ENCODE measurements at places on chromosomes 7 and 10.

- peak; percentile 98 for DNase-seq
Measured at GRCh38 chr7:20199015-20199737, 18.0 kb downstream of the MACC1 start.

DNA sequence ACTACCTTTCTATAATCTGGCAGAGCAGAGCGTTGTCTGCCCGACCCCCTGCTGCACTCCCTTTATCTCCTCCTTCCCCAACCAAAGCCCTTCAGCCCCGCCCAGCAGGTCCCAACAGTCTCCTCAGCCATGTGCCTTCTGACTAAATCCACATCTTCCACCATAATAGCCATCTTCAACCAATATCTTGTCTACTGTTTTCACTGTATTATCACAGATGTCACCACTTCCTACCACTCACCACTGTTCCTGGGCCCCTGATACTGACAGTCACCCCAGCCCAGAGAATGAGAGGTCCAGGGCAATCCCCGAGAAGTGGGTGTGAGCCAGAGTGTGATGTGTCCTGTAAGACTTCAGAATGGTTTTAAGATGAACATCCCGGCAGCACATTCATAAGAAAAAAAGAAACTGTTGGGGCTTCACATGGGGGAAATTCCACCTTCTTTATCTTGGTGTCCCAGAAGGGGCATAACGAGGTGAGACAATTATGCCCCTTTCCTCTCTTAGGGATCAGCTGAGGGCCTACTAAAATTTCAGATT lies 25.3 kb downstream of the CCDC6 start:
- DNase-seq, result no peak

GRCh38 chr7:131384286-131384635 lies 56.6 kb downstream of the MKLN1 start:
- DNase-seq, result no peak

DNA sequence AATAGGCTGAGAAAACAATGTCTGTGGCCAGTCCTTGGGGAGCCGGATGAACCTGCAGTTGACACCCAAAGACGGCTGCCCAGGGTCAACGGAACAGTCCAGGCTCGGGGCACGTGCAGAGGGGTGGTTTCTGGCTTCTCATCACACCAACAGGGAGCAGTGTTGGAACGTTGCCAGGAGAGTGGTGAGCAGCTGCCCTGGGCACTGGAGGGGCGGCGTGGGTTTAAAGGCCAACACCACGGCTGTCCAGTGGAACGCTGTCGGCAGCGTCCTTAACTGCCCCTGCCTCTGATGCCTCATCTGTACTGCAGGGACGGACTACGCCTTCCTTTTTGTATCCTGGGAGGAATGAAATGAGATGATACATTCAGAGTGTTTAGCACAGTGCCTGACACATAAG lies 19.8 kb downstream of the JCAD start:
- no peak for DNase-seq

DNA sequence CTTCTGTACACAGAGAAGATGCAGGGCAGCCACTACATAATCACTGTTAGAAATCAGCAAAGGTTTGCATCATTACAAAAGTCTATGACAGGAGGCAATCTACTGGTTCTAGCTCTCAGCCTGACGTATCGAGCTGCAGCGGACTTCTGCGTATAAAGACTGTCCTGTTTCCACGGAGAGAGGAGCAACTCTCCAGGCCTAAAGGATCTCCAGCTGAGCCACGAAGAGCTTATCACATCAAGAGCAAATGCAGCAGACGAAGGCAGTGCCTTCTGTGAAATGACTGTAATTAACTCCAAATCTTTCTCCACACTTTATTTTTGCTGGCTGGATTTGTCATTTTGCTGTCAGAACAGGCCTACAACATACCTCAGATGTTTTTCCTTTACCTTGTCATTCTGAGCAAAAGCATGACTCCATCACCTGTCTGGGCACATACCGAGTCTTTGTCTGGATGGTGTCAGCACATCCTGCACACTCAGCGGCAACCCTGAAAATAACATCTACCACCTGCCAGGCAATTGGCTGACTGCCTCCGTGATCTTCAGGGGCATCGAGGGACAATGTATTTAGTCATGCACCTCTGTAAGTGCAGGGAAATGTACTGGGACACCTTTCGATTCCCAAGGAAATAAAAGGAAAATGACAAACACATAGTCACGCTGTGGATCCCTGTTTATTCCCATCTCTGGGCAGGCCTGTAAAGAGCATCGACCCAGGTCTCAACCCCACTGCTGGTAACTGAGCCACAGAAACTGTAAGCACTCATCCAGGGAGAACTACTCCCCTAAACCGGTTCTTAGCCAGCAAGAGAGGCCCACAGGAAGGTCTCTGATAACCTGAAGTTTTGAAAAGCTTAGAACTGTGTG lies 26.3 kb upstream of the SH3PXD2A start:
- no peak for DNase-seq

- DNase-seq, result no peak
Measured at GRCh38 chr7:142161921-142162320, 50.4 kb downstream of the MGAM2 start.

GRCh38 chr7:105799006-105799405 lies 77.4 kb downstream of the ATXN7L1 start:
- no peak for DNase-seq

- DNase-seq, result no peak
Measured at GRCh38 chr7:68148440-68148839, 1151.8 kb downstream of the TYW1 start.

DNA sequence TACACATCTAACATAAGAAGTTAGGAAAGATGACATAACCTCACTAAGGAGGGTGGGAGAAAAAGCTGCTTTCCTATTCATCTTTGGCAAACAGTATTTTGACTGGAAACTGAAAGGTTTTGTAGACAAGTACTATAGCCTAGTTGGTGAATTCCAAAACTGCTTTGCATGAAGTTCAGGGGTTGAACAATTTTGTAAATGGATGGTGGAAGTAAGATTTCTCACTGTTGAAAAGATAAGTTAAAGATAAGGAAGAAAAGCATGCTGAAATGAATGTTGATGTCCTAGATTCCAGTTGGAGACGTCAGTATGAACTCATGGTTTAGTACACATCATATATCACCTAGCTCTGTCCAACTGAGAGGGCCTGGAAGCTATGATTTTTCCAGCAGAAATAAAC lies 159.1 kb upstream of the FEZF1 start:
- no peak for DNase-seq

- DNase-seq, result no peak
Measured at GRCh38 chr10:14180911-14181566, 149.7 kb downstream of the FRMD4A start.

DNA sequence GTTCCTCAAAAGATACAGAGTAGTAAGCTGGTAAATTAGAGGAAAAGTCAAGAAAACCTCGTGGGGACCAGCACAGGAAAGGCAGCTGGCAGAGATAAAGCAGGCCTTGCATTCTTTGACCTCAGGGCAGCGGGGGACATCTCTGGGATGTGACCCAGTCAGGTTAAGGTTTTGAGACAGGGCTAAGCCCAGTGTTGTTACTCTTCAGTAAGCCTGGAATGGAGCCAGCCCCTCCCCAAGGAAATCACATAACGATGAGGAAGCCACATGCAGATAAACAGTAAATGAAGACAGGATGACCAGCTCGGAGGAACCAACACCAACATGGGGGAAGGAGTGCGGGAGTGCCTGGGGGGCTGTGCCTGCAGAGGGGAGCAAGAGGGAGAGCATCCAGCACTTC lies 99.6 kb downstream of the JAZF1 start:
- no peak for DNase-seq

DNA sequence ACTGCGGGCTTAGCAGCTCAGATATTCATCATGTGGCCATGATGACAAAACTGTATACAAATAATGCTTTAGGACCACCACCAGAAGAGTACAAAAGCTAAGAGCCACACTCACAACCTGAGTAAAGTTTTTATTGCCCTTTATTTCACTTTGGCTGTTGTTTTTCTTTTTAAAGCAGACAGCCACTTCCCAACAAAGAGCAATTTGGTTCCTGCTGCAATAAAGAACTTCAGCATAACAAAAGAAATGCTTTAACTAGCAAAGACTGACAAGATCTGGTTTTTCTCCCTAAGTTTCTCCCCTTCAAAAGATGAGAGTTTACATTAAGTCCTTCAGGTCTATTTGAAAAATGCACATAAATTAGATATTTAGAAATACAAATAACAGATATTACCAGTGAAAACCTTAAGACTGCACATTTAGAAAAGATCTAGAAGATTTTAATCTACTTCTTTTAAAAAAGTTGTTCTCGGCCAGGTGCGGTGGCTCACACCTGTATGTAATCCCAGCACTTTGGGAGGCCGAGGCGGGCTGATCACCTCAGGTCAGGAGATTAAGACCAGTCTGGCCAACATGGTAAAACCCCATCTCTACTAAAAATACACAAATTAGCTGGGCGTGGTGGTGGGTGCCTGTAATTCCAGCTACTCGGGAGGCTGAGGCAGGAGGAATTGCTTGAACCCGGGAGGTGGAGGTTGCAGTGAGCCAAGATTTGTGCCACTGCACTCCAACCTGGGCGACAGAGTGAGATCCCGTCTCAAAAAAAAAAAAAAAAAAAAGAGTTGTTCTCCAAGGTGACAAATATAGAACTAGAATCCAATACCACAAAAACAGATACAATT lies 59.4 kb downstream of the WAPL start:
- DNase-seq, result no peak

DNA sequence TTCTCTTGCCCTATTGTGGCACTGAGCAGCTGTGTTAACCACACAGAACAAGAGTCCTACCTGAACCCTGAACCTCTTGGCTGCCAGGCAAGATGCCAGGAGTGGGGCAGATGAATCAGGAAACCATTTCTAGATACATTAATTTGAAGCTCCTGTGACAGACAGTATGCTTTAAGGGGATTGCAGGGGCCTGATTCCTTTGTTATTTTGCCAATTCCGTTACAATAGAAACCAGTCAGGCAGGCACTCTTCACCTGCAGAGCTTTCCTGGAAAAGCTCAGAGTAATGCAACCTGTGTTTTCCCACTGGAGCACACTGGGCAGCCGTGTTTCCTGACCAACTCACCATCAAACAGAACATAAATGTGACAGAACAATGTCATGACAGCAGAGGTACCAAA lies 233.1 kb downstream of the BMPER start:
- no peak for DNase-seq

DNA sequence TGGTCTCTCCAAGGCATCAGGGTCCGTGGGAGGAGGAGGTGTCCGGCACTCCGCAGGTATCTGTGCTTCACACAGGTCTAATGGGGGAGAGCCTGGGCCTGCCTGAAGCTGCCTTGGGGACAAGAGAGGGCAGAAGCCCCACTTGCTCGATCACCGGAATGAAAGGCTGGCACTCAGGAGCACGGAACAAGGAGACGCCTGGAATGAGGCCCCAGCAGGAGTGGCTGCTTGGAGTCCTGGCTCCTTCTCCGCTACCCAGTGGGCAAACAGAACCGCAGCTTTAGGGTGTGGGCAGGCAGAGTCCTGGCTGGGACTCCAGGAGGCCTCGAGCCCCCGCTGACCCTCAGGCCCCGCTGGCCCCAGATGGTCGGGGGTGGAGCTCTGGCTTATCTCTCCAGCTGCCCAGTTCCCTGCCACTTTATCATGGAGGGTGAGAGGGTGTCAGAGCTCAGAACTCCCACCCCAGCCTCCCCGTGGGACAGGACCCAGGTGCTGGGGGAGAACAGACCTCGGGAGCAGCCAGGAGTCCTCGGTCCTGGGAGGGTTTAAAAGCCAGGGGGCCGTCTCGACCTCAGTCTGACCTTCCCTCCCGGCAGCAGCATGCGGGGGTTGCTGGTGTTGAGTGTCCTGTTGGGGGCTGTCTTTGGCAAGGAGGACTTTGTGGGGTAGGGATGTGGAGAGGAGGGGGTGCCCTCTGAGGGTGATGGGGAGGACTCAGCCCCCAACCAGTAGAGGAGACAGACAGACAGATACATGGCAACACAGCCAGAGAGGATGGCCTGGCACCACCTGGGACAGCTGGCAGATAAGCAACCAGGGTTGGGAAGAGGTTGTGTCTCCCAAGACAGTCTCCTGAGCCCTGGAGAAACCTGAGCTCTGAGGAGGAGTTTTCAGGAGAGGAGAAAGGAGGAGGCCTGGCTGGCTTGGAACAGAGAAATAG lies at the start of gene CPA1:
TSS of gene CPA1 (plus strand) at position 574 of the 940 bp plus-strand sequence. CDS start at position 601, 27 bp downstream.
- DNase-seq, result no peak

DNA sequence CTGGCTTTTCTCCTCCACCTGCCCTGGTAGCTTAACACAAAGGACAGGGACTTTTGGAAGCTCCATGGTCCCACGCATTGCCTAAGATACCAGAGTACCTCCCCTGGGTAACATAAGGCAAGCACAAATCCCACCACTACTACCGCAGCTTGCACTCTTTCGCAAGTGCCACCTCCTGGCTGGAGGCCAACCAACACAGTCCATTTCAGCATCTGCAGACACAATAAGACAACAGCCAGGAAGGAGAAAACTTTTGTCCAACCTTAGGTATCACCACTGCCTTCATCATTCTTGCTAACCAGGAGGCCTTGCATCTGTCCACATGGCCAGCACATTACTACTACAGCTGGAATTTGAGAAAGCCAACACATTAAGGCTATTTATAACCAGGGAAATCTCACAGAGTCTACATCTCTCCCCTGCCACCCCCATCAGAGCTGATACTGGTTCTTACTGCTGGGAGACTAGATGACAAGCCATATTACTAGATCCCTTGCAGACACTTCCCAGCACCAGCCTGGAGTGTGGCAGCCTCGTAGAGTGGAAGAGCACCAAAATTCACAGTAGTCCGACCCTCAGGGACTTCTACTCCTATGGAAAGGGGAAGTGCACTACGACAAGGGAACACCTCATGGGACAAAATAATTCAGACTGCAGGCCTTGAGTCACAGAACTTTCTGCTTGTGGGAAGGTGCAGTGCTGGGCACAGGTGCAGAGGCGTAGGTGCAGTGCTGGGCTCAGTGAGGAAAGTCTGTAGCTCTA lies 39.8 kb upstream of the CDK13 start:
- DNase-seq, result no peak

GRCh38 chr7:111162692-111163091 lies 71.8 kb downstream of the LRRN3 start:
- peak; percentile 4 for DNase-seq

GRCh38 chr10:116848944-116849247 lies 403 bp upstream of the ENO4 start:
- no peak for DNase-seq

- no peak for DNase-seq
Measured at GRCh38 chr10:77283326-77283725, 354.3 kb downstream of the KCNMA1 start.

DNA sequence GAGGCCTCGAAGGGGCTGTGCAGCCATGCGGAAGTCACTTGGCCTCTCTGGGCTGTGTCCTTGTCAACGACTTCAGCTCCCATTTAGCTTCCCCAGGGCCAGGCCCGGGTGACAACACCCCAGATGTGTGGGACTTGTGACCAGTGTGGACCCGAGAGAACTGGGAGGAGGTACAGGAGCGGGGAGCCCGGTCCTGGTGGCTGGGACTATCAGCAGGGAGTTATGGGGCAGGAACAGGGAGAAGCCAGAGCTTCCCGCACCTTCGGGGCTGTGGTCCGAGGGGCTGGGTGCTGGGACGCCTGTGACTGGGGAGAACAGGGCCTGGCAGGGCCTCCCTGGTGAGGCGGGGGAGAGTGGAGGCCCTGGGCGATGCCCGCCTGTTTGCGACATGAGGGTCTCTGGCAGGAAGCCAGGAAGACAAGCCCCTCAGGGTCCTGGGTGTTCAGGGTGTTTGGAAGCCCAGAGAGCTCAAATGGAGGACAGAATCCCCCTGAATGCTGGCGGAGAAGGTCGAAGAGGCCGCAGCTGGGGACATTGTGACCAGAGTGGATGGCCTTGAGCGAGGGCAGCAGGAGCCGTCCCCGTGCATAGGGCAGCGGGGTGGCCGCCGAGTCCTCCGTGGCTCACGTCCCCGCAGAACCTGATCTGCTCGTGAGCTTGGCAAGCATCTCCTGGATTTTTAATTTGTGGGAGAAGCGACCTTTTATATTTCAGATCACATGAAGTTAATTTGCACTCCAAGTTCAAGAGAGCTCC lies 30.0 kb upstream of the PSMG3 start:
- DNase-seq, result no peak

GRCh38 chr7:36167403-36168050 lies 14.5 kb downstream of the EEPD1 start:
- no peak for DNase-seq
